ENCODE measurements at places on chromosomes 2 and 18.

DNA sequence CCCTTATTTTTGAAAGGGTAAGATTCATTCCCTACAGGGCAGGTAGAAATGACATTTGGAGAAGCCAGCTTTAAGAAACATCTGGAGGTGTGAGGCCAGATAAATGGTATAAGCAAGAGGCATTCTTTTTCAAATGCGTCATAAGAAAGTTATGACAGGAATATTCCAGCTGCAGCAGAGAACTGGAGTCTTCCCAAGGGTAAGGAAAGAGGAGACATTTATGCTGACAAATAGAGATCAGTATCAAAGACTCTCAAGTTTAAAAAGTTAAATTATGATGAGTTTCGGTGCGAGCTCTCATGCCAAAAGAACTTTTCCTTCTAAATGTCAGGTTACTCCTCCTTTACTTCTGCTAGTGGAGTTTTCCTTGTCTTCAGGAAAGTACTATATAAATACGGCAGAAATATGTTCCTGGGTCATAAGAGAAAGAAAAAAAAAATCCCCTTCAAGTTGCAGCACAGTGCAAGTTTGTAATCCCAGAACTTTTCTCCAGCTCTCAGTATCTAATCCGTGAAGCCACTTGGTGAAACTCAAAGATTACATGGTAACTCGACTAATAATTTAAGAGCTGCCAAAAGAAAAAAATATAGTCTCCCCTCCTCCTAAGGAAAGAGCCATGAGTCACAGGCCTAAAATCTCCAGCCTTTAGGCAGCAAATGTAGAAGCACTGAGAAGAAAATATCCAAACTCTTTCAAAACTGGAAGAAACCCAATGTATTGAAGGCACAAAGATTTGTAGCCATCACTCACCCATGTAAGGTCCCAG is 428.1 kb downstream of the MEIS1 start:
- DNase-seq, result no peak

DNA sequence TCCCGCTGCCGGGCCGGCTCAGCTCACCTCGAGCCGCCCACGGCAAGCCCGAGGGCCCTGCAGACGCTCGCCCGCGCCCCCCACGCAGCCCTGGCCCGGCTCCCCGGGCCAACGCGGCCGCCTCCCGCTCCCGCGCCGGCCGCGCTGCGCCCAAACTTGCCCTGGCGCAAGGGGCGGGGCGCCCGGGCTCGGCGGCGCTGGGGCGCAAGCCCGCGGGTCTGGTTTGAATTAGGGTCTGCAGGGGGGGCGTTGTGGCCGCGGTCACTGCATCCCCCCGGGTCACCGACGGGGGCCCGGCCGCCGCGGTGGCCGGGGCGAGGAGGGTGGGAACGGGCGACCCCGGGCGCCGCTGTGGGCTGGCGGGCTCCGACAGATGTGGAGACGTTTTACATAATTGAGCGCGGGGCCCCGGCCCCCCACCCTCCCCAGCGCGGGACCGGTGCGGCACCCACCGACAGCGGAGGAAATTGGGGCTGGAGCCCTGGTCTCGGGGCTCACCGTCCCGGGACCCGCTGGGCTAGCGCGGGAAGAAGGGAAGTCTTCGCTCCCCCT is 690 bp downstream of the SDC1 start:
- no peak for DNase-seq

DNA sequence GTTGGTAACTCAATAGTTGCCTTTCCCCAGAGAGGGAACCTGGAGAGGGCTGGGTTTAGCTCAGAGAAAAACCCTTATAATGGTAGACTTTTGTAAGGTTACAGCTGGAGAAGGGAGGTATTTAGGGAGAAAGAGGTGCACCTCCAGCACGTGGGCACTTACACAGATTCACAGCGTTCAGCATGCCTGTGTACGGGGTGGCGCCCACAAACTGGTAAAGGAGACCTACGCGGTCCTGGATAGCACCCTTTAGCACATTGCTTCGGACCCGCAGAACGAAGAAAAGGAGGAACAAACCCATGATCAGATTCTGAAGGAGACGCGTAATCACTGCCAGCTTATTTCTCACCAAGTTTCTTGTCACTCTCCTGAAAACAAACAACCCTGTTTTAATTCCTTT is 14.9 kb downstream of the ABCG5 start:
- no peak for DNase-seq

- peak; percentile 46 for DNase-seq
Measured at GRCh38 chr2:196987649-196988364, 61.3 kb upstream of the PGAP1 start.

GRCh38 chr18:68376926-68377325 is 338.0 kb downstream of the TMX3 start:
- no peak for DNase-seq

DNA sequence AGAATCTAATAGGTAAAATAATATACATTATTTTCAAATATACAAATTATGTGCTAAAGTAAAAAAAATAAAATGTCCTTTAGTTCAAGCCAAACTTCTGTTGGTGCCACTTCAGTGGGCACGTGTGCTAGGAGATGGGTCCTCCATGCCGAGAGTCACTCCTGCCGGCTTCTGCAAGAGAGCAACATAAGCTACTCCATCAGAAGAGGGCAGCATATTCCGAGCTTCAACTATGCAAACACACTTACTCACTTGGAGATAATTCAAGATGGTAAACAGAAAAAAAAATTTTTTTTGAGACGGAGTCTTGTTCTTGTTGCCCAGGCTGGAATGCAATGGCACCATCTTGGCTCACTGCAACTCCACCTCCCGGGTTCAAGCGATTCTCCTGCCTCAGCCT is 24.4 kb downstream of the CNOT11 start:
- DNase-seq, result no peak

GRCh38 chr2:64595397-64596176 is 58.1 kb downstream of the SERTAD2 start:
- DNase-seq, result no peak

DNA sequence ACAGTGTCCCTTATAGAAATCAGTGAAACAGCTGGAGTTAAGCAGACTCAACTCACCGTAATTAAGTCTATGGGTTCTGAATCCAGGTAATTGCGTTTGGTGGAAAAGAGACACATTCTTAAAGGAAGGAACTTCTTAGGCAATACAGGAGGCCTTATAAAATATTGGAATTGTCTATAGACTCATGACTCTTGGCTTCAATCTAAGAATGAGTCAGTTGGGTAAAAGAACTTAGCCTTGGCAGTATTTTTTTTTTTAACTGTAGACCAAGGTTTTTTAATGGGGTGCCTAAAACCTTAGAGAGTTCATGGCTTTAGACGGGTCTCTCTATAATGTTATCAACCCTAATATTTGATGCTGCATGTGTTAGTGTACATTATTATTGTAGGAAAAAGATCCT is 47.6 kb downstream of the CCDC85A start:
- no peak for DNase-seq

DNA sequence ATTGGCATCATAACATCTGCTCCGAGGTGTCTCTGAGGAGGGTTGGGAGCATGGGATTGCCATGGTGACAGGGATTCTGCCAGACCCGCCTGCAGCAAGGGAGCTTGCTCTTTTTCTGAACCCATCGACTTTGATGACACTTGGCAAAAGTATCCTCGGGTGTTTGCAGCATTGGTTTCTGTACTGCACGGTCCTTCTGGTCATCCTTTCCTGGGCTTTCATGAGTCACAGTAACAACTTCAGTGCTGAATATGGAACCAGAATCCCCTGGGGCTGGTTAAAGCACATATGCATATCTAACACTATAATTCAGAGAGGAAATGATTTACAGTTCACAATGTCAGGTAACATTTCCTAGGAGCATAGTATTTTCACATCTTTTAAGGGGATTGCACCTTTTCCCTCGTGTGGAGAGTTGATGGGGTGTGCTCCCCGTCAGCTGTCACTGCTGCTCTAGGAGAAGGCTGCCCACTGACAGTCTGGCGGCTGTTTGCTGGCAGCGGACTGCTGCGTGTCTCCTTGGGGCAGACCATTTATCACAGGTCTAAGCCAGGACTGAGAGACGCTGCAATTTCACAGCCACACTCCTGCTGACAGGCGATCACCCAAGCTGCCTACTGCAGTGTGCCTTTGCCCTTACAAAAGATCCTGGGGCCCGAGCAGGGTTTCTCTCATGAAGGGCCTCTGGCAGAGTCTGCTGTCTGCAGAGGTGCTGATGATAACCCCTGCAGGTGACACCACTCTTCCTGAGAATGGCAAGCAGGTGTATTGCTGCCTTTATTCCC is 425.3 kb downstream of the THSD7B start:
- DNase-seq, result no peak

DNA sequence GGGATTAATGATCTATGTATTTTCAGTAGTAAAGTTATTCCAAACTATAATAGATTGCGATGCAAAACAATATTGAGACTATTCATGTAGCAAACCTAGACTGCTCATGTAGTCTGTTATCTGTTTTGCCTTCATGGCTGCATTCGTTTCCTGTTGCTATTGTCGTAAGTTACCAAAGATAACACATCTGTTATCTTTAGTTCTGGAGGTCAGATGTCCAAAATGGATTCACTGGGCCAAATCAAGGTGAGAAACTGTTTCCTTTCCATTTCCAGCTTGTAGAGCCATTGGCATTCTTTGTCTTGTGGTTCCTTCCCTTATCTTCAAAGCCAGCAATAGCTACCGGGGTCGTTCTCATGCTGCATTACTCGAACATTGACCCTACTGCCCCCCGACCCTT is 20.9 kb downstream of the ITGAV start:
- DNase-seq, result no peak

DNA sequence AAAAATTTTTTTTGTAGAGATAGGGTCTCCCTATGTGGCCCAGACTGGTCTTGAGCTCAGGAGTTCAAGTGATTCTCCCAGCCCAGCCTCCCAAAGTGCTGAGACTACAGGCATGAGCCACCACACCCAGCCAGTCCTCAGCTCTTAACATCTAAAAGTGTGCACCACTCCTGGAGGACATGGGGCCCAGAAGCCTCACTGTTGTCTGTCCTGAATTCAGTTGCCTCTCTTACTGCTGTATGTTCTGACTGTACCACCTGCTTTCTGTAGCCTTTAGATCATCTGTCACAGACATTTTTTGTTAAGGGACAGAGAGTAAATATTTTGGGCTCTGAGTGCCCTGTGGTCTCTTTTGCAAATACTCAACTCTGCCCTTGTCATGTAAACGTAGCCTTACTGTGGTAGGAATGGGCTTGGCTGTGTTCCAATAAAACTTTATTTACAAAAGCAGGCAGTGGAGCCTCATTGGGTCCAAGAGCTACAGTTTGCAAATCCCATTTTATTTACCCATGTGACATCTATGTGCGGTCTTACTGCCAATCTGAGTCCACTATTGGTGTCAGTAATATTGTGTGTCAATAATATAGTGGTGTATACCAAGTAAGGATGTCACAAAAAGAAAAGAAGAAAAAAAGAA is 38.1 kb downstream of the TMEM37 start:
- DNase-seq, result no peak

GRCh38 chr2:11387843-11388242 is 43.4 kb upstream of the ROCK2 start:
- no peak for DNase-seq

DNA sequence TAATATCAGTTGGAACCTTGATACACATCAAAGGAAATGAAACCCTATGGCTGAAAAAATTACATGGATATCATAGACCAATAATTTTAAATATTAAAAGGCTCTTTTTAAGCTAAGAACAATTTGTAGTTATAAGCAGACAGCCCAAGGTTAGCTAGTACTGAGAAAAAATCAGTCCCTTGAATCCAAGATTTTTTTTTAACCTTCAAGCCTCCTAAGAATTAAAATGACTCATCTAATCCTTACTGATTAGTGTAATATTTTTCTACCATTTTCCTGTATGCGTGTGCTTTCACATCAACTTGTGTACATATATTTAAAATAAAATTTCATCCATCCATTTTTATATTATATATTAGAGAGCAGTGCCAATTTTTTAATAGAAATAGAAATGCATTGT is 1004.9 kb upstream of the ZEB2 start:
- no peak for DNase-seq

GRCh38 chr2:108707300-108707699 is 12.0 kb upstream of the RANBP2 start:
- no peak for DNase-seq

DNA sequence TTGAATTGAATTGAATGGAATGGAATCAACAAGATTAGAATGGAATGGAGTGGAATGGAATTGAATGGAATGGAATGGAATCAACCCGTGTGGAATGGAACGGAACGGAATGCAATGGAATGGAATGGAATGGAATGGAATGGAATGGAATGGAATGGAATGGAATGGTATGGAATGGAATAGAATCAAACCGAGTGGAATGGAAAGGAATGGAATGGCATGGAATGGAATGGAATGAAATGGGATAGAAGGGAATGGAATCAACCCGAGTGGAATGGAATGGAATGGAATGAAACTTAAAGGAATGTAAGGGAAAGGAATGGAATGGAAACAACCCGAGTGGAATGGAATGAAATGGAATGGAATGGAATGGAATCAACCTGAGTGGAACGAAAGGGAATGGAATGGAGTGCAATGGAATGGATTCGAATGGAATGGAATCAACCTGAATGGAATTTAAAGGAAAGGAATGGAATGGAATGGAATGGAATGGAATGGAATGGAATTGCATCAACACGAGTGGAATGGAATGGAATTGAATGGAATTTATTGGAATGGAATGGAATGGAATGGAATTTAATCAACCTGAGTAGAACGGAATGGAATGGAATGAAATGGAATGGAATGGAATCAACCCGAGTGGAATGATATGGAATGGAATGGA is 1146.6 kb downstream of the RPIA start:
- no peak for DNase-seq

DNA sequence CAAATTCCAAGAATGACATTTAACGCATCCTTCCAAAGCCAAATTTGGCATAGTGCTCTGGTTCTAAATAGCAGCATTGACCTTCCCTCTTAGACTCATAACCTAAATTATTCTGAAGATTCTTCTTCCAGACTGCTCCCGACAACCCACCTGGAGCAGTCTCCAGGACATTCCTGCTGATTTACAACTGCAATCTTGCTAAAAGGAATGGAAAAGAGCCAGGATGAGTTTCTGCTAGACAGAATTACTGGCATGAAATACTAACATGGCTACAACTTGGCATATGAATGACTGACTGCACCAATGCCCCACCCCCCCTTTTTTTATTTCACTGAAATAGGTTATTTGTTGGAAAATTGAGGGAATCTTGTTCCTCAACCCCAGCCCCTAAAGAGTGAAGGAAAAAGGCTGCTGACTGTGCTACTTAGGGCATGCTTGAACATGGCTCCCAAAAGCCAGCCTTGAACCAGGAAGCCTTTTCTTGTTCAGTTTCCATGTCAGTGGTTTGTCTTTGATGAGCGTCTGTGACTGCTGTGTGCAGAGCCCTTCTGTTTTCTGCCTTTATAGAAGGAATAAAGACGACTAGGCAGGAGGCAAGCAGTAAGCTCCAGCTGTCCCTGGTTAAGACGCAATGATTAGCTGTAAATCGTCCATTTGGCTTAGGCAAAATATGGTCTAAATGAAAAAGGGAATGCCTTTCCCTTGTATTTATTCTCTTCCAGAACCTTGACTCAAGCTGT is 47.4 kb upstream of the ITGB6 start:
- DNase-seq, result no peak

Data from right forelimb (tissue), 1 donor.